Hematopoietic multipotent progenitor cell treated with erythropoietin and hydrocortisone succinate and interleukin-3 and kit ligand, for 15 days (in vitro differentiated cells): ENCODE measurements at places on chromosomes 1 and 21.

GRCh38 chr1:25607123-25607522 is 9.5 kb upstream of the MAN1C1 start:
- no peak for DNase-seq

DNA sequence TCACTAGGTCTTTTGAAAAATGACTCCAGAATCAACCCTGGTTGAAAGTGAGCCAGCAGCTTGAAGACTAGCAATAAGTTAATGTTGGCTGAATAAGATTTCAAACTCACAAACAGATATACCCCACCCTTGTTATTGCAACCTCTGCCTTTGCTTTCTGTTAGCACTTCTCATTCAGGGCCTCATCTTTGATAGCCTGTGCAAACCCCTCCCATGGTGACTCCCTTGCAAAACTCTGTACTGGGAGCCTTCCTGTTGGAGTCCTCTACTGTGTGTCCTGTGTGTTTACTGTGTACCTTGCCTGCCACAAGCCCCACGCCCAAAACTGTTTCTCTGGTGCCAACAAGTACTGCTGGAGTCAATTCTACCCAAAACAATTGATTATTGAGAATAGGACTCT is 50.2 kb downstream of the ZNF678 start:
- no peak for DNase-seq

DNA sequence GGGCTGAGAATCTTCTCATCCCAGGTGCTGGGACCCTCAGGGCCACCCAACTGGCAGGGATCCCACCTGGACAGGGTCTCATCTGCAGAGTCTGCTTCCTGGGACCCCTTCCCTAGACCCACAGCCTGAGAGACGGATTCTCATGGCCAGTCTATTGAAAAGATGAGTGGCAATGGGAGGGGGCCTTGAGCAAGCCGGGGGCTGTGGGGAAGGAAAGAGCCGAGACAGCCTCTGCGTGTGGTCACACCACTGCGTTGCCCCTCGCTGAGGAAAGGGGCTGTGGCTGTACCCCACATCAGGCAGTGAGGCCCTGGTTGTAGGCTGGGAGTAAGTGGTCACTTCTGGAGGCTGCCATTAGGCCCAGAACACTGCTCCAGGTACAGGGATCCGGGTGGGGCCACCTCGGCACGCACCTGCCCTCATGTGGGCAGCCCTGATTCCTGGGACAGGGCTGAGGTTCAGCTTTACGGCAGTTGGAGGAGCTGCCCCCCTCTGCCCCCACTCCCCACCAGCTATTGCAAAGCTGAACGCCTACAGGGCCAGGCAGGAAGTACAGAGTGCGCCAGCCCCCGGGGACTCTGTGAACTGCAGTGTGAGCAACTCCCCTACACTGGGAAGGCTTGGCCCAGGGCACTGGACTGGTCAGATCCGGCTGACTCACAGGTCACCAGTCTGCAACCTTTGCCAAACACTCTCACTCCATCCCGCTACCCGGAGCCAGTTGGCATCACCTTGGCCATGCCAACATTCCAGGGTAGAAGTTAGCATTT is 106.9 kb downstream of the RIPK4 start:
- DNase-seq = no peak

DNA sequence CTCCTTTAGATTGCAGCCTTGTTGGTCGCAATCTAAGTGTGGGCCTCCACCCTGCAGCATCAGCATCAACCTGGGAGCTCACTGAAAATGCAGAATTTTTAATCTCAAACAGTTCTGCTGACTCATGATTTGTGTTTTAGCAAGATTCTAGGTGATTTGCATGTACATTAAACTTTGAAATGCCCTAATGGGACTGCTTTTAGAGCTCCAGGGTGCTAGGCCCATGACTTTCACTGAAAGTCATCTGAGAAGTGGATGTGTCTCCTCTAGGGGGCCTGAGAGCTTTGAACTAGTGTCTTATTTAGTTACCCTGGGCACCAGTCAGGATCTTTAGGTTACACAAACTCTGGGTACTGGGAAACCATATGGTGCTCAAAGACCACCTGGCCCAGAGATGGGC is 9.0 kb downstream of the TRIM67 start:
- DNase-seq = no peak

GRCh38 chr1:30768159-30768829 is 10.7 kb upstream of the LAPTM5 start:
- DNase-seq = peak; percentile 59

GRCh38 chr1:46081206-46081605 is 51.2 kb downstream of the PIK3R3 start:
- DNase-seq = no peak

- DNase-seq = no peak
Measured at GRCh38 chr1:93000291-93000690, 39.0 kb upstream of the DIPK1A start.
